ENCODE measurements at places on chromosomes 1 and 21.

GRCh38 chr1:150156868-150157603 is 7.3 kb downstream of the PLEKHO1 start:
- DNase-seq: no peak

GRCh38 chr21:25464275-25464674 is 143.0 kb downstream of the MRPL39 start:
- DNase-seq: no peak

DNA sequence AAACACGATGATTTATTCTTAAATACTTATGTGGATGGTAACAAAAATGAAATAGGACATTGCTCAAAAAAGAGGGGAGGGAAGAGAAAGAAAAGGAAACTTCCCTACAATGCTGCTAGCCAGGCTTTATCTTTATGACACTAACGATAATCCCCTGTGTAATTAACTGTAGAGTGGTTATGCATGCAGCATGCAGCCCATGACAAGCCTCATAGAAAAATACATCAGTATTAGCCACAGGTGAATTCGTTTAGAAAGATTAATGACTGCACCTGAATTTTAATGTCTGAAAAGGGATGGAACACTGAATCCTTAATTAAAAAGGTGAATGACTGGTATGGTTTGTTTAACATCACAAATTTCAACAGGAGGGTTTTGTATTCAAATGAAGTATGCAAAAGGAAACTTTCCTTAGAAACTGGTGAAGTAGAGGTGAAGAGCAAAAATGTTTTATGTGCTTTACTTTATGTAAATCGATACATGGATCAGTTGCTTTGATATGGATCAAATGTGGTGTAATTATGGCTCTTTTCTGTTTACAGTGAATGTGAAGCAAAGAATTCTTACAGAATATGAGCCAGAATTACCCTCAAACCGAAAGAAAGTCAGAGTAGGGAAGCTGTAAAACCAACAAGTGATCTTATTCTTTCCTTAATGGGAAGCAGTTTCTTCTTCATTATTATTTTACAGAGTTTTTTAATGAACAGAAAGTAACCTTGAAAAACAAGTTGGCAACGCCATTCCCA is 569.6 kb upstream of the ADGRL2 start:
- peak; percentile 25 for DNase-seq

DNA sequence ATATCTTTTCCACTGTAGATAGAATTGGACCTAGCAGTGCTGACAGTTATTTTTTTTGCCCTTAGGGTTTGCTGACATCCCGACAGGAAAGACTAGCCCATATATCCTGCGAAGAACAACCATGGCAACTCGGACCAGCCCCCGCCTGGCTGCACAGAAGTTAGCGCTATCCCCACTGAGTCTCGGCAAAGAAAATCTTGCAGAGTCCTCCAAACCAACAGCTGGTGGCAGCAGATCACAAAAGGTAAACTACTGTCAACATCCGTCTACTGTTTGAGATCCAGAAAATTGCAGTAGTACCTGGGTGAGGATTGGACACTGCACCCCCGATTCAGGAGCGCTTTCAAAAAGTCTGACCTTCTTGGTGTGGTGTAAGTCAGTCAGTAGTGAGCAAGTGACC is 55.8 kb downstream of the CENPF start:
- DNase-seq: no peak

GRCh38 chr1:46747683-46748288 is 28.9 kb upstream of the EFCAB14 start:
- peak; percentile 60 for DNase-seq

DNA sequence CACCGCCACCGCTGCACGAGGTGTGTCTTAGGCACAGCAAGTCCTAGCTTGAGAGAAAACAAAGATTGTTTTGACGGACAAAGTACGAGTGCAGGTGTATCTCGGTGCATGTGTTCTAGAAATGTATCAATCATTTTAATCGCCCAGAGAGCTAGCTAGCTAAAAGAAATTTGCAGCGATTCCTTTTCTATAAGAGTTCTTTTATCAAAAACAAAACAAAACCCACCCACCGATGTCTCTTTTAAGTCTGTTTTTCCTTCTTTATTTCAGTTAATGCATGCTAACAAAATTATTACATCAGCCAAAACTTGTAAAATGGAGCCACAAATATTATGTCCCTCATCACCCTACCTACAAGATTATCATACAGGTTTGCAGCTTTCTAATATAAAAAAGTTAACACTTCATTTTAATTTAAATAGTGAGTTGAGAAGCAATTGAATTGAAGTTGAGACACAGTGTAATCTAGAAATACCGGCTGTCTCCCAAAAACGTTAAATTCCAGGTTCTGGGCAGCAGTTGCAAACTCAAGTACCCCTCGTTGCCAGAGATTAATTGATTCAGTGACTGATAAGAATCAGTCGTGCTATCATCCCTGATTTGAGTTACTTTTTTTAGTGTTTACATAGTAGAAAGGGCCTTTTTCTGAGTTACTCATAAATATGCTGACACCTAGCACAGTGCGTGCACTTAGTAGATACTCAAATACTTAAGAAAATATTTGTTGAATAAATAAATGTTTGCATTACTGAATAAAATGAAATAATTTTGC is 1.5 kb upstream of the SYDE2 start:
- no peak for DNase-seq

DNA sequence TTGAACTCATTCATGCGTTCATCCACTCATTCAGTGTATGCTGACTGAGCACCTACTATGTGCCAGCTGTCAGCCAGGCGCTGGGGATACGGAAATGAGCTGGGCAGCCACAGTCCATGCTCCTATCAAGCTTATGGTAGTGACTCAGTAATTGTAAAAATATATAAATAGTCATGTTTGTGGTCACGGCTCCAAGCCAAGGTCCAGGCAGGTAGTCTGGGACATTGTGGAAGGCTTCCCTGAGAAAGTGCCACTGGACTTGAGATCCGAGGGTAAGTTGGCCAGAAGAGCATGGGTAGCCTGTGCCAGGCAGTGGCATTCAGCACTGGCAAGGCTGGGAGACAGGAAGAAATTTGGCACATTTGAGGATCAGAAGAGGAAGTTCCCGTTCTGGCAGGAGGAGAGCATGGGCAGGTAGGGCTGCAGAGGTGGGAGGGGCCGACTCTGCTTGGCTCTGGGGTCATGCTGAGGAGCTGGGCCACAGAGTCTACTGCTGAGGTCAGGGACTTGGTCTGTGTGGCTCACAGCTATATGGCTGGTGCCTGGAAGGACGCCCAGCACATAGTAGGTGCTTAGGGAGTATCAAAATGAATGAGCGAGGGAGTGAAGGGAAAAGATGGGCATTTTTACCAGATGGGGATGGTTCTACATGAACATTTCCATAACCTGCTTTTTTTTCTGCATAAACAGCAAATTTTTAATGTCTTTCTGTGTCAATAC is 6.9 kb downstream of the PTPRF start:
- DNase-seq: no peak
